Endodermal cell (in vitro differentiated cells): ENCODE measurements at places on chromosomes 1 and 21. TPM values are rescaled to one million over a fixed set of nuclear protein-coding genes. Genes with fewer than 3 reads are reported as not detected.
A peak's percentile ranks its signal among the peaks of the same experiment; 100 is the strongest.

DNA sequence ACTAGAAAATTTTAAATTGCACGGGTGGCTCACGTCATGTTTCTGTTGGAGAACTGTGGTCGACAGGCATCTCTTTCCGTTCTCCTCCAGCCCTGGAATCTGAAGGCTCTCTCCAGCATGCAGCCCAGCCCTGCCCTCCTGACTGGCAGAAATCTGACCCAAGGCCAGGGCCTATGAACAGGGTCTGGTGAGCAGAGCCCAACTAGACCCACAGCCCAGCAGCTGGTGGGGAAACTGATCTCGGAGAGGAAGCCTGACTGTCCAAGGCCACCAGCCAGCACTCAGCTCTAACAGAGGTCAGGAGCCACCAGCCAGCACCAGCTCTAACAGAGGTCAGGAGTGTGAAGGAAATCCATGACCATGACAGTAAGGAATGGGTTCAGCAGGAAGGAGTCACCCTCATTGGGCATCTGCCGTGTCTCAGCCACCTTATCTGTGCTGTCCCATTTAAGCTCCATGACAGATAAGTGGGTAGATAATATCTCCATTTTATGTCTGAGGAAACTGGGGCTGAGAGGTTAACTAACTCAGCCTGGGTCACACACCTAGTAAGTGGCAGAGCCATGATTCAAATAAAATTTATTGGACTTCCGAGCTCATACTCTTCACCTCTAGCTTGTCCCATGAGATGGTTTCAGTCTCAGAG lies 20.2 kb upstream of the PKP1 start:
- no peaks in the 10 kb centered on the region for H3K36me3 ChIP-seq
- peak; percentile 26 for DNase-seq
- H3K4me3 ChIP-seq: no peak overlapping the region

- no peak overlapping the region for H3K4me3 ChIP-seq
- H3K27me3 ChIP-seq: no peaks in the 10 kb centered on the region
- H3K27ac ChIP-seq: peak overlapping the region; percentile 95
- H3K4me1 ChIP-seq: peaks cover 13% of the 10 kb centered on the region
- no peaks in the 10 kb centered on the region for H3K36me3 ChIP-seq
These were observed 29.8 kb downstream of the SHISAL2A start for GRCh38 chr1:52662645-52663313.

GRCh38 chr1:235004840-235005391 lies 123.7 kb downstream of the TOMM20 start:
- no peak overlapping the region for H3K27ac ChIP-seq
- H3K4me3 ChIP-seq: no peak overlapping the region

GRCh38 chr1:40432644-40433390 lies 17.5 kb upstream of the ZFP69B start:
- no peak for DNase-seq
- H3K4me3 ChIP-seq: no peak overlapping the region
- no peaks in the 10 kb centered on the region for H3K36me3 ChIP-seq

- no peak for DNase-seq
- H3K36me3 ChIP-seq: no peaks in the 10 kb centered on the region
- H3K4me3 ChIP-seq: no peak overlapping the region
- H3K27ac ChIP-seq: no peak overlapping the region
These were observed 648.5 kb downstream of the LMO4 start for GRCh38 chr1:87977145-87977544.

DNA sequence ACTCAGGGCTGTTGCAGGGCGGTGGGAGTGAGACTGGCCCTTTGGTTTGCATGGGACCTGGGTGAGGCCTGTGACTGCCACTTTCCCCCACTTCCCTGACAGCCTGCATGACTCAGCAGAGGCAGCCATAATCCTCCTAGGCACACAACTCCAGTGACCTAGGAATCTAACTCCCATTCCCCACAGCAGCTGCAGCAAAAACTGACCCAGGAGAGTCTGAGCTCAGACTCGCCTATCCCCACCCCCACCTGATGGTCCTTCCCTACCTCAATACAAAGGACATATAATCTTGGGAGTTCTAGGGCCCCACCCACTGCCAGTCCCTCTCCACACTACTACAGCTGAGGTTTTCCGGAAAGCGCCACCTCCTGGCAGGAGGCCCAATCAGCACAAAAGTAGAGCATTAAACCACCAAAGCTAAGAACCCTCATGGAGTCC lies 26.7 kb downstream of the NDC1 start:
- no peaks in the 10 kb centered on the region for H3K27me3 ChIP-seq
- H3K36me3 ChIP-seq: peaks cover 67% of the 10 kb centered on the region
- no peaks in the 10 kb centered on the region for H3K4me1 ChIP-seq
- DNase-seq: peak; percentile 89

DNA sequence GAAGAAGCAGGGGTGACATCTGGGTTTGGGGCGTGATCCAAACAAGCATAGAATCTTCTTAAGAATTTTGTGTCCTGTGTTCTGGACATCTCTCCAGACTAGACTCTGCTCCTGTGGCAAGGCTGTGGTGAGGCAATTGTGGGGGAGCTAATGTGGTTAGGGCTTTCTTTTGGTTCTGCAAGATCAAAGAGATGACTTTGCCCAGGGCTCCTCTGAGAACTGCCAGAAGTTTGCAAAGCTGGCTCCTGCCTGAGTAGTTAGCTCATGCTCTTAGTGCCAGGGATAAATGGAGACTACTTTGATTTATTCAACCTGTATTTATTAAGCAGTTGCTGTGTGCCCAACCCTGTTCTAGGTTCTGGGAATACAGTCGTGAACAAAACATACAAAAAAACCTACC lies 34.0 kb upstream of the CRNN start:
- no peak overlapping the region for H3K27ac ChIP-seq
- DNase-seq: no peak
- H3K27me3 ChIP-seq: no peaks in the 10 kb centered on the region
- H3K4me1 ChIP-seq: no peaks in the 10 kb centered on the region
- no peaks in the 10 kb centered on the region for H3K36me3 ChIP-seq
- H3K4me3 ChIP-seq: no peak overlapping the region

GRCh38 chr1:243286409-243287122 lies 30.7 kb downstream of the SDCCAG8 start:
- no peak for DNase-seq
- no peak overlapping the region for H3K4me3 ChIP-seq
- no peaks in the 10 kb centered on the region for H3K4me1 ChIP-seq
- H3K27ac ChIP-seq: no peak overlapping the region
- peaks cover 8% of the 10 kb centered on the region for H3K36me3 ChIP-seq

DNA sequence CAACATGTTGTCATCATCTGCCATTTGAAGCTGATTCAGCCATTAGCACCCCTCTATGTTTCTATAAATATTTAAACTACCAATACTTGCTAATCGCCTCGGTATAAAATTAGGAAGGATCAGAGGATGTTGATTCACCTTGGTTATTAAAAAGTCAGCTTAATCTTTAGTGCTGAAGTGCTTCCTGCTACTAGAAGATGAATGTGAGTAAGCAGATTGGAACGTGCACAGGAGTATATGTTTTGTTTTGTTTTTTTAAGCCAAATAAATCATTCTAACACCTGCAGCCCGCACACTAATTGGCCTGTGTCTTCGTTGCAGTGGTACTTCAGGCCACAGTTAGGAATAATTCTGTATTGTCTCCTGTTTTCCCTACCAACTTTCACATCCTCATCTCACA lies 485.7 kb downstream of the AJAP1 start:
- no peak for DNase-seq
- H3K27ac ChIP-seq: no peak overlapping the region
- no peaks in the 10 kb centered on the region for H3K27me3 ChIP-seq
- no peak overlapping the region for H3K4me3 ChIP-seq
- peaks cover 5% of the 10 kb centered on the region for H3K4me1 ChIP-seq
- H3K36me3 ChIP-seq: no peaks in the 10 kb centered on the region

DNA sequence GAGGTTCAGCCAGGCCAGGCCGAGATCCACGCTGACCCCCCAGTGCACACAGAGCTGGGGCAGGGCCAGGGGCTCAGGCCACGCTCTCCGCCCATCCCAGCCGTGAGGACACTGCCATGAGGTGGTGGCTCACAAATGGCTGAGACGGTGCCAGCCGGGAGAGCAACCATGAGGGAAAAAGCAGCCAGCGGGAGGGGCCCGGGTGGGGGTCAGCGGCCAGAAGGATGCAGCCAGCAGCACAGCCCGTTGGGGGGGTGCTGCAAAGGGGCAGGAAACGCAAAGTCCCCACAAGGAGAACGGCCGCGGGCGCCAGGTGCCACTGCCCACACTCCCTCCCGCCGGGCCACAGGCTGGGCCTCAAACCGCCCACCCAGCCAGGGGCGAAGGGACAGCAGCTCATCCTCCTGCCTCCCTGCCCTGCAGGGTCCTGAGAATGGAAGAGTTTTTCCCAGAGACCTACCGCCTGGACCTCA lies 8.3 kb downstream of the TTLL10 start:
- H3K4me1 ChIP-seq: no peaks in the 10 kb centered on the region
- peak overlapping the region; percentile 22 for H3K27ac ChIP-seq
- DNase-seq: peak; percentile 46
- H3K4me3 ChIP-seq: no peak overlapping the region
- H3K36me3 ChIP-seq: no peaks in the 10 kb centered on the region

DNA sequence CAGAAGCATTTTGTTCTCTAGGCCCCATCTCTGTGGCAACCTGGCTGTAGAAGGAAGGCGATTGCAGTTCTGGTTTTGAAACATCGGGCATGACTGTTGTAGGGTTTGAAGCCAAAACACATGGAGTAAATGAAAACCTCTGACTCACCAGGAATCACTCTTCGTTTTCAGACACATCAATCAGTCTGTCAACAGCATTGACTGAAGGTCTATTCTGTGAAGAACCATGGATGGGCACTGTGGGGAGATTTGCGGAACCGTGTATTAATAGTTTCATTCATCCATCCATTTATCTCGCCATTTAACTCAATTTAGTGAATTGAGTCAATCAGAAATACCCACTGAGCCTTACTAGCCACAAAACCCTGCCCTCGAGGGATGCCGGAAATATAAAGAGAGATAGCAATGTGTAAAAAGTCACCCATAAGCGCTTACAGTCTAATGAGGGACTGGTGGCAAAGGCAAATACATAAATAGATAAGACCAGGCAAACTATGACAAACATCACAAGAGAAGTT lies 364.6 kb upstream of the PROX1 start:
- H3K36me3 ChIP-seq: no peaks in the 10 kb centered on the region
- DNase-seq: no peak
- peak overlapping the region; percentile 61 for H3K27ac ChIP-seq
- peaks cover 19% of the 10 kb centered on the region for H3K4me1 ChIP-seq
- H3K4me3 ChIP-seq: no peak overlapping the region

DNA sequence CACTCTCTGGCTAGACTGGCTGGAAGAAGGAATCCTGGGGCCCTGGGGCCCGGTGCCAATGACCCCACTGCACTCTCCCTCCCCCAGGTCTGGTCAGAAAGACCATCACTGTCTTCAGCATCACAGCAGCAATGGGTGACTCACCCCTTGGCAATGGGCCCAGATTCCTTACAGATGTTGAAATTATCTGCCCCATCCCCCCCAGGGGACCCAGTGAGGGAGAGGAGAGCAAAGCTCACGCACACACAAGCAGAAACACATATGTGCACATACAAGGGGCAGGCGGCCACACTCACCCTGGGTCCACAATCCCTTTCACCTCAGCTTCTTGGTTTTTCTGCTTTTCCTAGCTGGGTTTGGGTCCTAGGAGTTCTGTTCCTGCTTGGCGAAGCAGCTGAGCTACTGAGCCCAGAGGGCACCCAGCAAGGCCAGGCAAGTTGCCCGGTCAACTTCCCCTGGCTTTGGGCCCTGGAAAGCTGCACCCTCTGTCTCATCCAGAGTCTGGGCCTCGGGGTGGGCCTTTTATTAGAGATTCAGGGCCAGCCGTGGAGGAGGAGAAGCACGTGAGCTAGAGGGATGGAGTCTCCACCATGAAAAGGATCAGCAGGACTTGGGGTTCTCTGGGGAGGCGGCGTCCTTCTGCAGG lies 2.6 kb downstream of the COL16A1 start:
- DNase-seq: peak; percentile 62
- H3K4me1 ChIP-seq: peaks cover 11% of the 10 kb centered on the region
- H3K27ac ChIP-seq: no peak overlapping the region
- peaks cover 12% of the 10 kb centered on the region for H3K27me3 ChIP-seq
- no peak overlapping the region for H3K4me3 ChIP-seq
- H3K36me3 ChIP-seq: no peaks in the 10 kb centered on the region

GRCh38 chr1:63824451-63824850 lies 50.6 kb downstream of the ROR1 start:
- no peaks in the 10 kb centered on the region for H3K36me3 ChIP-seq
- peaks cover 3% of the 10 kb centered on the region for H3K4me1 ChIP-seq
- DNase-seq: no peak
- H3K4me3 ChIP-seq: no peak overlapping the region
- H3K27ac ChIP-seq: no peak overlapping the region
- no peaks in the 10 kb centered on the region for H3K27me3 ChIP-seq

- no peak overlapping the region for H3K27ac ChIP-seq
- H3K4me1 ChIP-seq: no peaks in the 10 kb centered on the region
- DNase-seq: no peak
- peaks cover 81% of the 10 kb centered on the region for H3K27me3 ChIP-seq
- no peaks in the 10 kb centered on the region for H3K36me3 ChIP-seq
These were observed 1.6 kb downstream of the COLGALT2 start for GRCh38 chr1:184035719-184036516.

GRCh38 chr1:201346337-201346939 lies 31.0 kb downstream of the TNNT2 start:
- no peak overlapping the region for H3K4me3 ChIP-seq
- no peaks in the 10 kb centered on the region for H3K27me3 ChIP-seq
- DNase-seq: peak; percentile 93
- no peak overlapping the region for H3K27ac ChIP-seq

DNA sequence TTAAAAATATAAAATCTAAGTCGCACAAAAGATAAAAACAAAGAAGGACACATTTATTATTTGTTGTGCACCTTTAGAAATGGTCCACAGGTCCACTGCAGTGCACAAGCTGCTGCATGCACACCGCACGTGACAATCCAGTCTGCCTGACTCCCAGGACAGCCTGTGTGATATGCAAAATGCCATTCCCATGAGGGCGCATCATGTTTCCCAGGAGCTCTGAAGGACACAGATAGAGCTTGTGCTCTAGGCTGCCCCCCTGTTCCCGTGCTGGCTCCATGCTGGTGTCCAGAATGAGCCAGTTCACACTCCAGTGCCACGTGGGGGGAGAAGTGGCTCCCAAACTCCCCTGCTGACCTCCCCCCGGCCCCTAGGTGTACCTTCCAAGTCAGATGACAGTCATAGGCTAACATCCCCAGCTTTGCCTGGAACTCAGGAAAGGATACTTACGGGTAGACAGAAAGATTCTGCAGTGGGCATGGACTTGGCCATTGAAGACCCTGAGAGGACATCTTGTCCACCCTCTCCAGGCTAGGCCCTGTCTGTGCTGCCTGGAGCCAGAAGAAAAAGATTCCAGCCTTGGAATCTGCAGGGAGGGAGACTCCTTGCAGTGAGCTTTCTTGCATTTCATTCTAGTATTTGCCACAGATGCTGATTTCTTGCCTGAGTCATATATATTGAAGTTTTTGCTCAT lies 26.3 kb downstream of the RAB7B start:
- DNase-seq: peak; percentile 81
- H3K4me1 ChIP-seq: peaks cover 8% of the 10 kb centered on the region
- H3K27ac ChIP-seq: no peak overlapping the region
- H3K36me3 ChIP-seq: no peaks in the 10 kb centered on the region
- no peak overlapping the region for H3K4me3 ChIP-seq

MXRA8 gene
- total RNA-seq: 29.2 to 42.0 TPM (median 31.3 TPM) in 3 replicates

FNDC7 gene
- not detected in 3 replicates for total RNA-seq

ADIPOR1 gene
- total RNA-seq: 72.9 to 81.9 TPM (median 79.7 TPM) in 3 replicates

BARHL2 gene
- total RNA-seq: 0.23 TPM in 1 of 3 replicates, not detected in the others

GJA5 gene
- 0.28 to 2.0 TPM (median 1.4 TPM) in 3 replicates for total RNA-seq

MX2 gene
- 1.2 and 1.6 TPM in 2 replicates for total RNA-seq

NEK7 gene
- 24.2 to 42.5 TPM (median 32.4 TPM) in 3 replicates for total RNA-seq

FCAMR gene
- total RNA-seq: not detected in 3 replicates

NCAM2 gene
- 0.46 and 0.77 TPM in 2 replicates for total RNA-seq

LIN28A gene
- 997 and 1,041 TPM in 2 replicates for total RNA-seq
